ENCODE measurements at places on chromosomes 1 and 21.

DNA sequence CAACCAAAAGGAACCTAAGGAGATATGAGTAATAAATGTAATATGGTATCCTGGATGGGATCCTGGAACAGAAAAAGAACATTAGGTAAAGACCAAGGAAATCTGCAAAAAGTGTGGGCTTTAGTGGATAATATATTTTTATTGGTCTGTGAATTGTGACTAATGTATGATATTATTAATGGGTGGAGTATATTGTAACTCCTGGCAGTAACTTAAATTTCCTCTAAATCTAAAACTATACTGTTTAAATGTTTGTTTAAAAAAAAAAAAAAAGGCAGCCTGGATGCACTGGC lies 68.4 kb downstream of the LRRC8D start:
- DNase-seq = no peak

GRCh38 chr1:147046189-147046862 lies 108.2 kb downstream of the NBPF12 start:
- DNase-seq = peak; percentile 14

GRCh38 chr1:206769304-206769731 lies 1.3 kb upstream of the IL19 start:
- no peak for DNase-seq

GRCh38 chr1:1058921-1059493 lies 15.1 kb downstream of the RNF223 start:
- no peak for DNase-seq

DNA sequence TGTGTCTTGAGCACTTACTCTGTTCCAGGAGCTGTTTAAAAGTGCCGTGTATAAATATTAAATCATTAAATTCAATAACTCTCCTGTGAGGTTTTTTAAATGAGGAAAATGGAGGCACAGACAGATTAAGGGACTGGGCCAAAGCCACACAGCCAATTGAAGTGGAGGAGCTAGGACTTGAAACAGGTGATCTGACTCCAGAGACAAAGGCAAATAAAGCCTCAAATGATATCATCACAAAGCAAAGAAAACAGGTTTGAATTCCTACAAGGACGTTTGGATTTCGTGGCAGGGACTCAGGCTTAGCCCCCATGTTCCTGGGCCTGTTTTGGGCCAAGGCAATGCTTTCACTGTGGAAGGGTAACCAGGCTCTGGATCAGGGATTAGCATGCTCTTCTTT lies 45.2 kb upstream of the DMBX1 start:
- DNase-seq = no peak

DNA sequence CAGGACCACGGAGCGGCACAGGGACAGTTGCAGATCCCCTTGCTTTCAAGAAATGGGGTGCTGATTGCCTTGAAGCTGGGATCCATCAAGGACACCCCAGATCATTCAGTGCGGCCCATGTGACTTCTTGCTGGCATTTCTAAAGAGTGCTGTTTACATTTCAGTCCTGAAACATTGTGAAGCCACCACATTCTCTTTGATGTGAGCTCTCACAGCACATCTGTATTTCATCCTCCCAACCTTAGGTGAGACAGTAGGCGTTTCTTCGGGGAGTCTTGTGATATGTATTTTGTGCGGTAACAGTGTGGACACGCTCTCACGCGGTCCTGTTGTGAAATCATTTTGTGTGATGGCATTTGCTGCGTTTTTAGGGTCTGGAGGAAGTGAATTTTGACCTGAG lies 57.2 kb downstream of the CACHD1 start:
- no peak for DNase-seq

DNA sequence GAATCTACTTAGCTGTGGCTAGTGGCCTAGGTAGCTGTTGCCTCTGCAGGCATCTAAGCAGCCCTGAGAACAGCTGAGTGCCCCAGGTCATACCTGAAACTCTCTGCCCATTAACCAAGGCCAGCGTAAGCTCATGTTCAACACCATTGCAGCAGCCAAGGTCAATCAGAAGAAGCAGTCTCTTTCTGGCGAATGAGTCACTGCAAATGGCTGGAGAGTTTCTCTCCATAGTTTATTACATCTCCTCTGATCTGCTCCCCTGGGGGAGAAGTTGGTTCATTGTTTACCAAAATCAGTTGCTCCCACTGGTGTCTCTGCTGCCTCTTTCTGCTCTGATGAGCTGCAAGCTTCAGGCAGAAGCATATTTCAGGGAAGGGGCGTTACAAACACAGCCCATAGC lies 6.9 kb upstream of the BCL9 start:
- no peak for DNase-seq

DNA sequence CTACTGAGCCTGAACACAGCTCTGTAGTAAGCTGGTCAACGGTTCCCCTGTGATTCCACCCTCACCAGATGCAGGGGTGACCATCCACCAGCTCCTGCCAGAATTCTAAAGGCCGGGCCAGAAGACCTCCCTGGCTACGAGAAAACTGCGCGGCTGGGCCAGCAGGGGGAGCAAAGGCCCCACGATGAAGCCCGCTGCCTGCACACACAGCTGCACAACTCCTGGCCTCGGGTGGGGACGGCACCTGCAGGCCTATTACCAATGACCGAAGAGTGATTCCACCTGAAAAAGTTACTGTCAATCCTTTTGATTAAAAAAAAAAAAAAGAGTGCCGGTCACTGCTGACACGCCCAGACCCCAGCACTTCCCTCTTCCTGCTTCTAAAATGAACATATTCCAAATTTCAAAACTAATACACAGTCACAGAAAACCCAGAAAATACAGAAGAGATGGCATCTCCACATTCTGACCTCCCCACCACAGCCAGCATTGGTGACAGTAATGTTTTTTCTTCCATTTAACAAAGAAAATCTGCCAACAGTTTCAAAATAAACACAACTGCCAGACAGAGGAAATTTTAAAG lies 49.8 kb upstream of the RIPK4 start:
- DNase-seq = peak; percentile 46

- no peak for DNase-seq
Measured at GRCh38 chr1:62732331-62732730, 44.1 kb upstream of the DOCK7 start.

DNA sequence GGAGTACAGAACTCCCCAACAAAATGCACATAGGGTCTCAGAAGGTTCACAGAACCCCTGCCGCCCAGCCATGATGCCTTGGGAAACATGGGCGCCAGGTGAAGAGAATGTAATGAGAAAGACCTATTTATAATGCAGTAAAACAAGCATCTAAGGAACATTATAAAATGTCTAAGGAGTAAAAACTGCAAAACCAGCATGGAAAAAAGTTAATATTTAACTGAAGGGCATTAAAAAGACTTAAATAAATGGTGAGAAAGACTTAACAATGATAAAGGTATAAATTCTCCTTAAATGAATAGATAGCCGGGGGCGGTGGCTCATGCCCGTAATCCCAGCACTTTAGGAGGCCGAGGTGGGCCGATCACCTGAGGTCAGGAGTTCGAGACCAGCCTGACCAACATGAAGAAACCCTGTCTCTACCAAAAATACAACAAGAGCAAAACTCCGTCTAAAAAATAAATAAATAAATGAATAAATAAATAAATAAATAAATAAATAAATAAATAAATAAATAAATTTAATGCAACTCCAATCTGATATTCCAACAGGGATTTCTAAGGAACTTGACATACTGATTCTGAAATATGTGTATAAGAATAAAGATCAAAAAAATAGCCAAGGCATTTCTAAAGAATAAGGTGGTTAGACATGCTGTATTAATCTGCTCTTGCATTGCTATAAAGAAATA lies 27.3 kb upstream of the ACOT11 start:
- no peak for DNase-seq

- no peak for DNase-seq
Measured at GRCh38 chr1:209134001-209134400, 449.5 kb upstream of the CAMK1G start.

DNA sequence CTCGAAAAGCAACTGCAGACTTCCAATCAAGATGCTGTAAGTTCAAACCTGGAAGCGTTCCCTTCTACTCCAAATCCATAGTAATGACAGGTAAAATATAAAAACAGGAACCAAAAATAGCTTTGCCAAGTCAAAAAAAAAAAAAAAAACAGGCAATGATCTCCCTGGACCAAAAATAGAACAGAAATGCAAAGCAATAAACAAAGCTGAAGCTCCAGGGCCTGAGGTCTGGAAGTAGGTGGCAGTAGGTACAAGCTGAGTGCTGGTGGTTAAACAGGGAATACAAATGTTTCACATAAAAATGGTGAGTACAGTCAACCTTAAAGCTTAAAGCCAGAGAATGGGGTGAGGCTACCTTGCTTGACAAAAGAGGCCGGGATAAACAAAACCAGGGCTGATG lies 610.8 kb downstream of the SMYD3 start:
- no peak for DNase-seq

DNA sequence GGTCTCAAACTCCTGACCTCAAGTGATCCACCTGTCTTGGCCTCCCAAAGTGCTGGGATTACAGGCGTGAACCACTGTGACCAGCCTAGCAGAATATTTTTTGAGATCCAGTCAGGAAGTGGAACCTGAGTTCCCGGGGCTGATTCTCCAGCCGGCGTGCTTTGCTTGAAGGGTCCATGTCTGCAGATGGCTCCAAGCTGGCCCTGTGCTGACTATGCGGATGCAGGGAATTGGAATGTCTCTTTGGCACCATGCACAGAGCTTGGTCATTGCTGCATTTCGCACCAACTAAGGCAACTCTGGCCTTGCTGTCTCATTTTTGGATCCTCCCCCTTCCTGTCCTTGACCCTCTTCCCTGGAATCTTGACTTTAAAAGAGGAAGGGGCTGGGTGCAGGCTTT lies 28.1 kb downstream of the ARHGEF10L start:
- DNase-seq = no peak

DNA sequence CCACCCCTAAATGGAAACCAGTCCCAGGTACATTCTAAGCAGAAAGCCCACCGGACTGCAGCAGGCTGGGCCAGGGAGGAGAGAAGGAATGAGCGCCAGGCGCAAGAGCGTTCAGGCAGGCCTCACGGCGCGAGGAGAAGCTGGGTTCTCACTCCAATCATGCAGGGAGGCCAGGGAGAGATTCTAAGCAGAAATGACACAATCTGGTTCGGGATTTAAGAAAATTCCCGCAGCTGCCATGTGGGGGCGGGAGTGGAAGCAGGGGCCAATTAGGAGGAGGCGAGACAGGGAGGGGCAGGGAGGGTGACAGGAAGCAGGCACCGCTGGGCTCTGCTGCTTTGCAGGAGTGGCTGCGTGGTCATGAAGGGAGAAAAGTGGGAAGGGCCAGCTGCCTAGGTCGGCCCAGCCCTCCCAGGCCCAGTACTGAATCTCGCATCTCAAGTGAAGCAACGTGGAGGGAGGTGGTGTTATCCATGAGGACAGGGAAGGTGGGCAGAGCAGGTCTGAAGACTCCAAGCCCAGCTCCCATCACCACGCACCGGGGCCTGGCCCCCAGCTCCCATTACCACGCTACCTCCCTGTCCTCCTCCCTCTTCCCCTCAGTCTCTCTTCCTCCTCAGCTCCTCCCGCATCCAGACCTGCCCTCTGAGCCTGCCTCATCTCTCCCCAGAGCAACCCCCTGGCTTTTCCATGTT lies 11.8 kb downstream of the NPHP4 start:
- peak; percentile 47 for DNase-seq

- DNase-seq = no peak
Measured at GRCh38 chr1:167289966-167290365, 69.3 kb downstream of the POU2F1 start.
